ENCODE measurements at places on chromosomes 7 and 10.

- DNase-seq, result no peak
These were observed 108.4 kb upstream of the LYZL2 start for GRCh38 chr10:30737931-30738391.

- no peak for DNase-seq
These were observed 296.0 kb upstream of the KIAA1217 start for GRCh38 chr10:23912884-23913404.

DNA sequence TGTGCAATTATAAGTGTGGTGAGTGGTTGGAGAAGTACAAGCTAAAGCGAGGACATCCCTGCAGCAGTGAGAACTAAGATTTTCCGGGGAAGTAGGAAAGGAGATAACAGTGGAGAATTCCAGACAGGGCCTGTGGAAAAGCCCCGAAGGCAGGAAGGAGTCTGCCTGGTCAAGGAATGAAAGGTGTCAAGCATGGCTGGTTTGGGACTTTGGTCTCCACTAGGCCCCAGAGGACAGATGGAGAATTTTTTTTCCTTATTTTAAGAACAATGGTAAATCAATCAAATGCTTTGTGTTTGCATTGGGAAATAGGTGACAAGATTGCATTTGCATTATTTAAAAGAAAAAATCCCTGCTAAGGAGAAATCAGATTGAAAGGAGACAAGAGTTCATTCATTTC lies 3.2 kb upstream of the CEP55 start:
- no peak for DNase-seq

- DNase-seq, result no peak
These were observed 358.8 kb downstream of the LRRTM3 start for GRCh38 chr10:67284589-67284988.

GRCh38 chr7:135459951-135460567 lies 49.8 kb downstream of the CNOT4 start:
- no peak for DNase-seq

DNA sequence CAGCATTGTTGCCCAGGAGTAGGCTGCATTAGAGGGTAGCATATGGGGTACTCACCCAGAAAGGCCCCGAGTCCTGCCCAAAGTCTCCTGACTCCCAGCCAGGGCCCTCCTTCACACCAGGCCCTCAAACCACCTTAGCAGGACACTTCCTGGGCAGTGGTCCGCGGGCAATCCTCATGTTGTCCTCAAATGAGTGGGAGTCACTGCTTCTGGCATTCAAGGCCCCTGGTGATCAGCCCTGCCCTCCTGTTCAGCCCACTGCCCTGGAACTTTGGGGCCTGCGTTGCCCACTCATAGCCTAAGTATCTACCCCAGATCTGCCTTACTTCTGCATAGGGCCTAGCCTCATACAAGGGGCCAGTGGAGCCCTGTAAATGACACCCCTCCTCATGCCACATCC lies 70.9 kb upstream of the PRLHR start:
- DNase-seq, result no peak

DNA sequence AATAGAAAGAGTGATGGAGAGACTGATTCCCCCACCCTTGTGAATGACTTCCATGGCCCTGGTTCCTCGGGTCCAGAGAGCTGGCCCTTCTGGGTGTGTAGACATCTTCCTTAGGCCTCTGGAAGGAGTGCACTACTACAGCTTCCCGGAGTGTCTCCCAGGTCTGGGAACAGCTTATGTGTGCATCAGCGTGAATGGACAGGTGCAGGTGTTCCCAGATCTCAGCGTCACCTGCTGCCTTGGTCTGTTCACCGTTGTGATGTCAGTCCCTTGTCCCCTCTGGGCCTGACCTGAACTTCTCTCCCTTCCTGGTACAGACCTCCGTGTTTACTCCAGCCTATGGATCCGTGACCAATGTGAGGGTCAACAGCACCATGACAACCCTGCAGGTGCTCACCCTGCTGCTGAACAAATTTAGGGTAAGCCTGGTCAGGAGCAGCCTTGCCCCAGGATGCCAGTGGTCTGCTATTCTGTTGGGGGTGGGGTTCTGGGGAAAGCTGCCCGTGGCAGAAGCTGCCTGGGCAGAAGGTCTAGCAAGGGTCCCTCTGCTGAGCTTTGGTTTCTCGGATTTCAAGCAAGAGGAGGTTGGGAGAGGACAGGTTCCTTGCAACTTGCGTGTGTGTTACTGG lies 10.5 kb upstream of the DEPP1 start:
- DNase-seq, result no peak

- no peak for DNase-seq
These were observed 18.1 kb downstream of the LSM8 start for GRCh38 chr7:118202061-118202460.

GRCh38 chr7:131034166-131034881 lies 293.4 kb upstream of the MKLN1 start:
- DNase-seq, result no peak

GRCh38 chr7:44400033-44400511 lies 74.7 kb upstream of the CAMK2B start:
- no peak for DNase-seq

DNA sequence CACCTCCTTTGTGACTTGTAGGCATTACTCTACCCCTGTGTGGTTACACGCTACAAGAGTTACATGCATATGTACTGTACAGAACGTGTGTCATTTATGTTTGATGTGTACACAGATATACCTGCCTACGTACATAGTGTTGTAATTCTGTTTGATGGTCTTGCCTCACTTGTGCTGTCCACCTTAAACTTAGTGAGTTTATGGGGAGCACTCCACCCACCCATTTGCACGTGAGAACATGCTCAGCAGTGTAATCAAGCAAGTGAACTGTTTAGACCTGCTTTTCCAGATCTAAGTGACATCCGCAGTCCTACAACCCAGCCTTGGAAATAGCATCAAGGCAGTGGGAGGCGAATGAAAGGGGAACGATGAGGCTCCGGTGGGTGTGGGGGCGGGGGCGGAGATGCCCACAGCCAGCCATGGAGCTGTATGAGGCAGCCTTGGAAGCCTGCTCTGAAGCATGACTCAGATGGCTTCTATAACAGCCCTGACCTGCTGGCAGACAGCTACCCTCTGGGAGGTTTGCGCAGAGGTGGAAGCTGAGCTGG lies 52.1 kb downstream of the SUFU start:
- DNase-seq, result no peak

- no peak for DNase-seq
These were observed 457.3 kb upstream of the NFE2L3 start for GRCh38 chr7:25694699-25695098.

DNA sequence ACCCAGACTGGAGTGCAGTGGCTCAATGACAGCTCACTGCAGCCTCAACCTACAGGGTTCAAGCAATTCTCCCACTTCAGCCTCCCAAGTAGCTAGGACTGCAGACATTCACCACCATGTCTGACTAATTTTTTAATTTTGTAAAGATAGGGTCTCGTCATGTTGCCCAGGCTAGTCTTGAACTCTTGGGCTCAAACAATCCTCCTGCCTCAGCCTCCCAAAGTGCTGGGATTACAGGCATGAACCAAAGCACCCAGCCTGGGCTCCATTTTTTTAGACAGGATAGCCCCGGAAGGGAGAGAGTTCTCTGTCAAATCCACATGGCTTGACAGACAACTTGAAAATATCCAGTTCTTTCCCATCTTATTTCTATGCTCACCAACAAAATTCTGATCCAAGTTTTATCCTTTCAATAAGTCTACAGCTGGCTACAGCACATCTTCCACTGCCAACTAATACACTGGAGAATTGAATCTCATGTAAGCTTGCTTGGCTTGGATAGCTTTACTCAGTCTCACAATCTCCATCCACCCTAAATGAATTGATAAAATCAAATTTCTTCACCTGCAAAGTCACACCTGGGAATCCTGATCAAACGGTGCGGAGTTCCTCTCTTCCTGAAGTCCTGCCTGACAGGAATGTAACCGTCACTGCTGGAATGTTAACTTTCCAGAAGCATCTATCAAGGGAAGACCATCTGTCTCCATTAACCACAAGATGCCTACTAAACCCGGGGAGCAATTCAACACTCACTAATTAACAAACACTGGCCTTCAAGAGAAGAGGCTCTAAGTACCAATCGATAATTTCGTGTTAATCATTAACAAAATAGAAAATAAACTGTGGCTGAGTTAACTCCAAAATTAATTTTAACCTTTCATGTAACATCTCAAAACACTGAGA lies 239.7 kb upstream of the MKLN1 start:
- no peak for DNase-seq

DNA sequence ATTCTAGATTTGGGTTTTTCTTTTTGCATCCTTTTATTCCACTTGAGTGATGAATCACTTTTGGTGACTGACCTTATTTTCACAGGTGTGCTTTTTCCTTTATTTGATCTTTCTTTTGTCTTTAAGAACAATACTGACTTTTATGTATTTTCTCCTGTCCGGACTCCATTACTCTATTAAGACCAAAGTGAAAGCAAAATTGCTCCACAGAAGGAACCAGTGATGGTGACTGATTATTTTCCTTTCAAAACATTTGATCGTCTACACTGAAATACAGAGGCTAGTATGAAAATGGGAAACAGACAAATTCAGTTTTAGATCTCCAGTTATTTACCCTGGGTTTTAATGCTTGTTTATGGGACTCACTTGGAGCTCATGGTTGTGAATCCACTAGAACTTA lies 15.5 kb downstream of the EXOC4 start:
- DNase-seq, result no peak

DNA sequence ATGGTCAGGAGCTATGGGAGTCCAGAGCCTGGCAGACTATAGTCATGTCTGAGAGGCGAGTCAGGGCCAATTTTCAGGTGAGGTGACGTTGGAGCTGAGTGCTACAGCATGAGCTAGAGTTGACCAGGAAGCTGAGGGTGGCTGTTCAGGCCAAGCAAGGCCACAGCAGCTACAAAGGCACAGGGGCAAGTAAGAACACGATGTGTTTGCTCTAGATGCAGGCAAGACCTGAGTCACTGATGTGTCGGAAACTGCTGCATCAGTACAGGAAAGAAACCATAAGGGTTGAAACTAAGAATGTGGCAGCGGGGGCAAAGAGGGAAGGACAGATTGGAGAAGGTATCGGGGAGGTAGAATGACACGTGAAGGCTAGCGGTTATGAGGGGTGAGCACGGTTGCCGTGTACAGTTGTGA lies 11.8 kb upstream of the RRP12 start:
- no peak for DNase-seq

DNA sequence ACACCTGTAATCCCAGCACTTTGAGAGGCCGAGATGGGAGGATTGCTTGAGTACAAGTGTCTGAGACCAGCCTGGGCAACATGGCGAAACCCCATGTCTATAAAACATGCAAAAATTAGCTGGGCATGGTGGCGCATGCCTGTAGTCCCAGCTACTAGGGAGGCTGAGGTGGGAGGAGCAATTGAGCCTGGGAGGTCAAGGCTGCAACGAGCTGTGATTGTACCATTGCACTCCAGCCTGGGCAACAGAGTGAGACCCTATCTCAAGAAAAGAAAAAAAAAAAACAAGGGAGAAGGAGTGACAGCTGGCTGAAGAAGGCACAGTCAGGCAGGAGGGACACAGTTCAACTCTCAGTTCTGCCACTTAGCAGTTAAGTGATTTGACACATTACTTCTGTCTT lies 26.4 kb upstream of the ZCCHC24 start:
- no peak for DNase-seq
